ENCODE measurements at places on chromosomes 2 and 18. TPM values are rescaled to one million over a fixed set of nuclear protein-coding genes. Genes with fewer than 3 reads are reported as not detected.

HPCAL1 gene
- polyA plus RNA-seq, result 27.3 TPM

SLC23A3 gene
- polyA plus RNA-seq, result 3.0 TPM

PDE11A gene
- 1.5 TPM for polyA plus RNA-seq

- DNase-seq, result no peak
These were observed 215.2 kb downstream of the RAD51AP2 start for GRCh38 chr2:17303054-17303453.

DNA sequence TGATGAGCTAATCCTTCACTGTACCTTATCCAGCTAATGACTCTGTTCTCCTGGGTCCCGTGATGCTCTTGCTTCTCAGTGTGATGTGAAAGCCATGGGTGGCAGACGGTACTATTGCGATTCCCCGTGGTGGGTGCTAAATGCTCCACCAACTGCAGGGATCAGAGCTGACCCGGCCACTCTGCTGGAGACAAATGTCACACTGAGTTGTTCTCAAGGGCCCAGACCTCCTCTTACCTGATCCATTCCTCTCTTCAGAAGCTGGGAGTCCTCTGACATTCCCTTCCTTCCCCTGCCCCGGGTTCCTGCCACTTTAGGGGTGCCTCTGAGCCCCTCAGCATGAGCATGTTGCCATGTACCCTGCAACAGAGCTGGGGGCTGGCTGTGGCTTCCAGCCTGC is 105.1 kb downstream of the MAPK4 start:
- DNase-seq, result no peak

DNA sequence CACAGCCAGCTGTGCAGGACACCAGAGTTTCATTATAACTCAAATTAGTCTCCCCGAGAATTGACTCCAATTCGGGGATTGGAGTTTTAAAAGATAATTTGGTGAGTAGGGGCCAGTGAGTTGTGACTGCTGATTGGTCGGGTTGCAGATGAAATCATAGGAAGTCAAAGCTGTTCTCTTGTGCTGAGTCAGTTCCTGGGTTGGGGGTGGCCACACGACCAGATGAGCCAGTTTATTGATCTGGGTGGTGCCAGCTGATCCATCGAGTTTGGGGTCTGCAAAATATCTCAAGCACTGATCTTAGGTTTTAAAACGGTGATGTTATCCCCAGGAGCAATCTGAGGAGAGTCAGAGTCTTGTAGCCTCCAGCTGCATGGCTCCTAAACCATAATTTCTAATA is 82.7 kb upstream of the SLC66A3 start:
- DNase-seq, result no peak

GRCh38 chr18:13386891-13387801 is 168.6 kb downstream of the LDLRAD4 start:
- no peak for DNase-seq

- no peak for DNase-seq
These were observed 142.5 kb upstream of the OTX1 start for GRCh38 chr2:62908145-62908544.

DNA sequence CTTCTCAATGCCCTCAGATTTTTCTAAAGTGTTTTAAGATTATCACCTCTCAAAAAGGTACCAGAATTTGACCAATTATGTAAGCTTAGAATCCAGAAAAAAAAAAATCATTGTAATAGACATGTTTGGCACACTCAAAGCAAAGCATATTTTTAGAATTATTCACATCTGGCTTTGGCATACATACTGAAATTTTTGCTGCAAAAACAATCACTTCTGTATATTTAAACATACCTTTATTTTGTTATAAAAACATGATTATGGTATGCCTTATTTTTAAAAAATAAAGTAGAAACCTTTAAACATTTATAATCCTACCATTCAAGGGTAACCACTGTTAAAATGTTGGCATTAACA is 143.3 kb downstream of the ESCO1 start:
- no peak for DNase-seq

DNA sequence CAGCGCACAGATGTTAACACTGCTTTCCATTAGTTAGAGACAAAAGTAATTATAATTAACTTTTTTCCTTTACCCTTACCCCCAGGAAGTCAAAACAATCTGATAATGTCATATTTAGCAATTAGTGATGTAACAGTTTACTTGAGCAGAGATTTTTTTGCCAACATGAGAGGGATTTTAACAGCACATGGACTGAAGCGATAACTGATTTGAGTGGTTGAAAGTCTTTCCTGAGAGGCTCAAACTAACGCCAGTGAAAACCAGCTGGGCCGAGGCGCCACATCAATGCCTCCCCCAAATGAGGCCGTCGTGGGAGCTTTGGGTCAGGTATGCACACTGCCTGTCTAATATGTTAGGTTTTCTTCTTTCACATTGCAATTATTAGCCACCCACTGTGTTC is 469.9 kb upstream of the SMIM21 start:
- no peak for DNase-seq

- no peak for DNase-seq
These were observed 19.5 kb upstream of the ERCC3 start for GRCh38 chr2:127313406-127313805.

- no peak for DNase-seq
These were observed 164.4 kb downstream of the TMEFF2 start for GRCh38 chr2:192030289-192030688.
